ENCODE measurements at places on chromosomes 6 and 20. TPM values are rescaled to one million over a fixed set of nuclear protein-coding genes. Genes with fewer than 3 reads are reported as not detected.

DPM1 gene
- total RNA-seq: 97.3 TPM

PPP1R14C gene
- total RNA-seq: 0.29 TPM

RPL7L1 gene
- 122 TPM for total RNA-seq

TCP11 gene
- total RNA-seq: 0.15 TPM

SYTL3 gene
- total RNA-seq: 4.9 TPM

OR2H2 gene
- total RNA-seq: not detected

SOX18 gene
- 0.29 TPM for total RNA-seq

PSORS1C2 gene
- total RNA-seq: not detected

ERVFRD-1 gene
- total RNA-seq: not detected

NCOA5 gene
- total RNA-seq: 9.1 TPM

DAAM2 gene
- 7.4 TPM for total RNA-seq

AGER gene
- 0.50 TPM for total RNA-seq

FBXL4 gene
- total RNA-seq: 15.7 TPM

BPIFB4 gene
- not detected for total RNA-seq

ZBTB24 gene
- total RNA-seq: 7.0 TPM

NKX2-4 gene
- total RNA-seq: not detected

C6orf15 gene
- total RNA-seq: not detected

SLC22A23 gene
- 4.7 TPM for total RNA-seq

RIPPLY2 gene
- 0.29 TPM for total RNA-seq

GPLD1 gene
- not detected for total RNA-seq

GINS1 gene
- total RNA-seq: 9.6 TPM

RNF114 gene
- total RNA-seq: 123 TPM
